Right kidney (tissue), 9 donors: ENCODE measurements at places on chromosomes 4 and X.

DNA sequence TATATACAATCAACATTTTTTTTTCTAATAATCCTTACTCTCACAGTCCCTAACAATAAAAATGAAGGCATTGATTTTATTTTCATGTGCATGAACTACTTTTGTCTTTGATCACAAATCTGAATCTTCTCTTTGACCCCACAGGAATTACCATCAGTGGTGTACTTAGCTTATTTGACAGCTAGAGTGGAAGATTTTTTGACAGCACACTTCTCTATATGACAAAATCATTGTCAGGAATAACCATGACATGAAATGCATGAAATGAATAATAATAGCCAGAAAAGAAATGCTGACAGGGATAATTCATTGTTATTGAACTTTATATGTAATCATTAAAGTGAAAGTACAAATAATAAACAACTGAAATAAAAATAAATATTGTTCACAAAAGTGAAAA lies 604.2 kb downstream of the EPHA5 start:
- DNase-seq: no peak

DNA sequence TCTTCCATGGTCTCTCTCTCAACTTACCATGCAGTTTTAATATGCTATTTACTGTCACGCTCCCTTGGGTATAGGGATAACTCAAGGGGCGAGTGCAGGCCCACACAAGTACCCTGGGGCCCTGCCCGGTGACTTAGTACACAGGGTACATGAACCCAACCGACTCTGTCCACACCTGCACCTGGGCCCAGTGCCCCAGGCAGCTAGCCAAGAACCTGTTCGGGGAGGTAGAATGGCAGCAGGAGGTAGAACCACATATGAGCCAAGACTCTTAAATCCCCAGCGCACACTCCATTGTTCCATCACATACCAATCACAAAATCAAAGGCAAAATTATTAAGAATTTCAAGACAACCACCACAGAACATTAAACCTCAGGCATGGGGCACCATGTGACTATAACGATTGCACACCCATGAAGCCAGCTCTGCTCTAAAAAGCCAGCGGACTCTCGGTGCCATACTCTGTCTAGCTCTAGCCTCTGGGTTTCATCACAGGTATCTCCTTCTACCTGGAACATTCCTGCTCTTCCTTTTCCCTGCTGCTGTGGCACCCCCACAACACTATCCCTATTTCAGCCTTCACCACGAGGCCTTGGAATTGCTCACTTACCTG lies 14.6 kb downstream of the PHF8 start:
- no peak for DNase-seq

DNA sequence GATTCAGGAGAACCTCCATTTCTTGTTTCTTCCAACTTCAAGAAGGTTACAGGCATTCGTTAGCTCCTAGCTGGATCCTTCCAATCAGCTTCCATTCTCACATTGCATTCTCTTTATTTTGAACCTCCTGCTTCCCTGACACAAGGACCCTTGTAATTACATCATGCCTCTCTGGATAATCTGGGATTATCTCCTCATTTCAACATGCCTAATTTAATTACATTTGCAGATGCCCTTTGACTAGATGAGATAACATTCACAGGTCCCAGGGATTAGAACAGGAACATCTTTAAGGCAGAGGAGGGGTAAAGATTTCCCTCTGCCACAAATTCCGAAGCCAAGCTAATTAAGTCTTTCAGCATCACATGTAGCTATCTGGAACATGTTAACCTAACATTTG lies 753.8 kb upstream of the PCDH7 start:
- DNase-seq: no peak

DNA sequence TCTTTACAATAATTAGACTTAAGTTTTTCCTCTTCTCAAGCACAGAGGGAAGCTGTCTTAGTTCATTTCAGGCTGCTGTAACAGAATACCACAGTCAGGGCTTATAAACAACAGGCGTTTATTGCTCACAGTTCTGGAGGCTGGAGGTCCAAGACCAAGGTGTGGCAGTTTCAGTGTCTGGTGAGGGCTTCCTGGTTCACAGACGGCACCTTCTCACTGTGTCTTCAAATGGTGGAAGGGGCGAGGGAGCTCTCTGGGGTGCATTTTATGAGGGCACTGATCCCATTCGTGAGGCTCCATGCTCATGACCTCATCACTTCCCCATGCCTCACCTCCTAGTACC lies 115.7 kb upstream of the MXRA5 start:
- no peak for DNase-seq

DNA sequence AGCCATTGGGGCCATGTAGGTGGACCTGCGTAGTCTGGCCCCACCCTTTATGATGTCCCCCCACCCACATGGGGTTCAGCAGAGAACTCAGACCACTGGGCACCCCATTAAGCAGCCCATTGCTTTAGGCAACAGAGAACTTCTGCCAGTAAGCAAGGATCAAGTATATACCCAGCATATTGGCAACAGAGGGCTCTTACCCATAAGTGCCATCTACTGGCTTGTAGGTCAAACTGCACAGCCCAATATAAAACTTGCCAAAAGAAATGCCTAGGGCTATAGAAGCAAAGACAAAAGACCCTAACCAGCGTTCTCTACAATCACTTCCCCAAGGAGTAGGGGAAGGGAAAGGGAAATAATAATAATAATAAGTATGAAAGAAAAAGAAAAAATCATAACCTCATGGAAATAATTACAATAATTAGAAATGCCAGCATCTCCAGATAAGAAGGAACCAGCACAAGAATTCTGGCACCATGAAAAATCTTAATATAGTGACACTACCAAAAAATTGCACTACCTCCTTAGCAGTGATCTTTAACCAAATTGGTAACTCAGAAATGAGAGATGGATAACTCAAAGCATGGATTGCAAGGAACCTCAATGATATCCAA lies 1090.7 kb downstream of the FAT4 start:
- DNase-seq: no peak

DNA sequence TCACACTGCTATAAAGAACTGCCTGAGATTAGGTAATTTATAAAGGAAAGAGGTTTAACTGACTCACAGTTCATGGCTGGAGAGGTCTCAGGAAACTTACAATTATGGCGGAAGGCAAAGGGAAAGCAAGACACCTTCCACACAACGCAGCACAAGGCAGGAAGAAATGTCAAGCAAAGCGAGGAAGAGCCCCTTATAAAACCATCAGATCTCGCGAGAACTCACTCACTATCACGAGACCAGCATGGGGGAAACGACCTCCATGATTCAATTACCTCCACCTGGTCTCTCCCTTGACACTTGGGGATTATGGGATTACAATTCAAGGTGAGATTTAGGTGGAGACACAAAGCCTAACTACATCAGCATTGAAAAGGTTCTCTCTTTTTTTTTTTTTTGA lies 39.6 kb downstream of the PALLD start:
- DNase-seq: no peak

GRCh38 chr4:142465526-142465925 lies 380.6 kb downstream of the INPP4B start:
- DNase-seq: no peak

DNA sequence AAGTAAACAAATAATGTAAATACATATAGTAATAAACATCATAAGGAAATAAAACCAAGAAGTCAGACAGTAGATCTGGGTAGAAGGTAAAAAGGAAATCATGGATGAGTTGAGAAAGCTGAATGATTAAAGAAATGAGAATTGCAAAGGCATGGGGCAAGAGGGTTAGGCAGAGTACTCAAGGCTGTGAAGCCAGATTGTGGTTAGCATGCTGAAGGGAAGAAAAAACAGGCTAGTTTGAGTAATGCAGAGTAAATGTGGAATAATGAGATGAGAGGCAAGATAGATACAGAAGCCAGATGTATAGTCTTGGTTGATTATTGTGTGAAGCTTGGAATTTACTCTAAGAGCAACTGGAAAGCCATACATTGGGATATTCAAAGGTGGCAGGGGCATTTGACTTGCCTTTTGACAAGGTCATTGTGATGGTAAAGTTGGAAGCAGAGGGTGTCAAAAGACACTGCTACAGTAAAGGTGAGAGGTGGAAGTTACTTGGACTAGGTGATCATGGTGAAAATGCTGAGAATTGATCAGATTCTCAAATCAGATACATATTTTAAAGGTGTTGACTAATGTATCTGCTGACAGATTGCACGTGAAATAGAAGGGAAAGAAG lies 307.0 kb downstream of the FSTL5 start:
- no peak for DNase-seq

- no peak for DNase-seq
Measured at GRCh38 chr4:152399246-152399645, 136.6 kb downstream of the FBXW7 start.

DNA sequence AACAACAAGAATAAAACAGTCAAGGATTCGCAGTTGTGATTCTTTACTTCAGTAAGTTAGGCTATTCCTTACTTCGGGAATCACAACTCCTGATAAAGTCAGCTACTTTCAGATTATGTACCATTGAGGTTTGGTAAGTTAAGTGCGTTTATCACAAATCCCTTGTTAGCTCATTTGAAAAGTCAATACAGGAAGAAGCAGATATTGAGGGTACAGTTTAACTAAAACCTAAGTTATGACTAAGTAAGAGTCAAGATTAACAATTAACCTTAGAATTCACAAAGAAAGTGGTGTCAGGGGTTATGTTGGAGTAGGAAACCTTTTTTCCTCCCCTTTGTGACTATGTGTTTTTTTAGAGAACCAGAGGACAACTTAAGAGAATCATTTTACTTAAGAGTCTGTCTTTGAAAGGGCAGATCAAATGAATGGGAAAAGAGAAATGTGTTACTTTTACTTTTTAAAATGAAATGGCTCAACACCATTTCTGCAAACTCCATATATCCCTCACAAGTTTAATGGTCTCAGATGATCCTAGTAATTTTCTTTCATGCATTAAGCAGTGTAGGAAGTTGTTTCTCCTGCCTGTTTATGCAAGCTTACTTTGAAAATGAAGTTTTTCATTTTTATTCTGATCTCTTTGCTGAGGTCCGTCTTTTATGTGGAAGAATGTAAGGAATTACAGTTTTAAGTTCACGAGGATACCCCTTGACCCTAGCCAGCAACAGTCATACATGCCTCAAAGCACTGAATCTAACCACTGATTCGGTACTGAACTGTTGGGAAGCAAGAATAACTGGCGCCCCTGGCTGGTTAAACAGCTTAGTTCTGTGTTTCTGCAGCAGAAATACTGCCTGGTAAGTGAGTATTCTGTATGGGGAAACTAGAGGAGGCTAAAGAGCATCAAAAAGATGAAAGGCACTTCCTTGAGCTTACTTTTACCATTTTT lies 211.7 kb downstream of the SLC4A4 start:
- DNase-seq: no peak

DNA sequence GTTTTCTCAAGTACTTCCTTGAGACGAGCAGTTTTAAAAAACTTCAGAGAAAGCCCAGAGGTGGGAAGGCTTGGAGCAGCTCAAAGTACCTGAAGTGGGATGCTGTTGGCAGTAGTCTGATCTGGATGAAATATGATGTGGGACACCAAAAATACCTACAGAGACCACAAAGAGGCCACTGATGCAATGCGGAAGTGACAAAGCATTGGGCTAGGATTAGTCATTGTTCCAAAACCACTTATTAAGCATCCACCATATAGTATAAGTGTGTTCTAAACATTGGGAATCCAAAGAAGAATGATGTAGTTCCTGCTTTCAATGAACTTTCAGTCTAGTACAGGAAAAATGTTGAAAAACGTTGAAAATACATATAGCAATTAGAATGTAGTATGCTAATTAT lies 386.1 kb upstream of the CNKSR2 start:
- no peak for DNase-seq

- no peak for DNase-seq
Measured at GRCh38 chr4:83751336-83751949, 215.5 kb downstream of the GPAT3 start.

- DNase-seq: no peak
Measured at GRCh38 chr4:72109959-72110497, 78.2 kb downstream of the NPFFR2 start.

GRCh38 chr4:182619660-182620059 lies 297.5 kb downstream of the DCTD start:
- no peak for DNase-seq

DNA sequence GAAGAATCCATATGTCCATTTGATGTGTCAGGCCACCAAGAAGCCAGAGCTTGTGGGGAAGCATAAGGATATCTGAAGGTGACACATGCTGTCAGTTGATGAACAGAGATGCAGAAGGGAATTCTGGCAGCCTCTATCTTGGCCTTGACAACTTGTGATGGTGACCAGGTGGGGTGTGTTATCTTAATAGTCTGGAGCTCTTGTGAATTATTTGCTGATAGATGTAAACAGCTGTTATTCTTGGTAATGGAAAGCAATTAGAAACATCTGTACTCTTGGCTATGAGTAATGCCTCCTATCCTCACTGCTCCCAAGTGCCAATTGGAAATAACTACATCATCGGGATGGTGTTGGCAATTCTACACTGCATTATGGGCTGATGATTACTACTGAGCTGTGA lies 51.9 kb downstream of the NAA11 start:
- DNase-seq: peak; percentile 10
